ENCODE measurements at places on chromosomes 2 and 18.

- no peak for DNase-seq
Measured at GRCh38 chr18:29004921-29005320, 828.0 kb upstream of the CDH2 start.

- no peak for DNase-seq
Measured at GRCh38 chr2:37802211-37802752, 122.8 kb upstream of the RMDN2 start.

GRCh38 chr2:215903203-215903602 is 110.1 kb downstream of the MREG start:
- DNase-seq, result no peak

- DNase-seq, result no peak
Measured at GRCh38 chr18:77658299-77658662, 408.6 kb downstream of the GALR1 start.

DNA sequence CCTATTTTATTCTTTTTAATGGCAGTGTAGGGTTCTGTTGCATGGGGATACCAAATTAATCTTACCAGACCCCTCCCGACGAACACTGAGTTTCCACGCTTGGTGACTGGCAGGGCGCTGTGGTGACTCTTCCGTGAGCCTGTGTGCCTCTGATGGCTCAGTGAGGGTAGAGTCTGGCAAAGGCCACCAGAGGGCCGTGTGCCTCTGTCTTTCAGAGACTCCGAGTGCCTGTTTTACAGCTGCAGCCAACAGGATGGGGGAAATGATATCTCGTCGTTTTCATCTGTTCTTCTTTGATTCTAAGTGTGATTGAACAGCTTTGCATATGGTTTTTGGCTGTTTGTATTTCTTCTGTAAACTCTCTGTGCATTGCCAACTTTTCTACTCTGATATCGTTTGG is 99.8 kb downstream of the ZNF236 start:
- peak; percentile 36 for DNase-seq

GRCh38 chr2:51681854-51682253 is 649.9 kb upstream of the NRXN1 start:
- DNase-seq, result no peak

DNA sequence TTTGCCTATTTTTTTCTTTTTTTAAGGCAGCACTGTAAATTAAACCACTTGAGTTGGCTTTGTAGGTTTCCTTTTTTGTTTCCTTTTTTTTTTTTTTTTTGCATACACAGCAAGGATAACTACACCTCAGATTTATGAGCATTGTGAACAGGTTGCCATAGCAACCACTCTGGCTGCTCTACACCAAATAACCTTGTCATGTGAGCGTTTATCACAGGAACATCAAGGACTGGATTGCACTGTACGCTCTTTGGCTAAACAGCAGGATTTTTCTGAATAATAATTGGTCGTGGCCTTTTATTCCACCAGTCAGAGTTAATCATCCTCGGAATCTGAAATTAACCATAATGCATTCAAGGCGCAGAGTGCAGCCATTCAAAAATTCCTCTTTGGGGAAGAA is 199.1 kb upstream of the SLC14A2 start:
- no peak for DNase-seq

- no peak for DNase-seq
Measured at GRCh38 chr2:160419776-160420505, 73.7 kb downstream of the RBMS1 start.

- peak; percentile 28 for DNase-seq
Measured at GRCh38 chr2:234422273-234422732, 74.6 kb downstream of the ARL4C start.

GRCh38 chr18:76565238-76566173 is 70.5 kb upstream of the ZNF516 start:
- no peak for DNase-seq

GRCh38 chr2:74093840-74094239 is 53.9 kb downstream of the BOLA3 start:
- no peak for DNase-seq

GRCh38 chr18:74148543-74149070 is 284 bp downstream of the TIMM21 start:
- DNase-seq, result no peak

GRCh38 chr18:54148151-54148550 is 76.3 kb downstream of the MBD2 start:
- DNase-seq, result no peak

DNA sequence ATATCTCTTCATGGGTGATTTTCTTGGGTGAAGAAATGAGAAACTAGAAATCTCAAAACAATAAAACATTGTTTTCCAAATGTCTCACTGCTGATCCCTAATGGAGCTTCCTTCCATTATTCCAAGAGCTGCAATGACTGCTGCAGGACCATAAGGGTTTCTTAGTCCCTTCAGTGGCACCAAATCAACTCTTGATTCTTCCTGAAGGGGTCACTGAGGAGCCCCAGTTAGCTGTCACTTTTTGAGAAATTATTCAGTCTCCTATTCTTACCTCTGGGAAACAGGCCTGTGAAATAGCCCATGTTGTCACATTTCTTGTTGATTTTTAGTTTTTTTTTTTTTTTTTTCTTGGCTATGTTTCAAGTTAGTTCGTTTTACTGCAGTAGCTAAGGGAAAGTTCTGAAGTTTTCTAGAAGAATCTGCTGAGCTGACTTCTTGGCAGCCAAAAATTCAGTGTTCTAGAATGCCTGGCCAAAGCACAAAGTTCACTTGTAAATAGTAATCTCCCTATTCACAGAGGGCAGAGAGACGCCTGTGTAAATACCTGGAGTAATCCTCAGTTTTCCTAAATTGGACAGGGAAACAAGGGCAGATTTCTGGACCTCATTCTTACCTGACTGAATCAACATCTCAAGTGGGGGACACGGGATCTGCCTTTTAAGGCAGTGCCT is 480.0 kb downstream of the RIT2 start:
- no peak for DNase-seq

GRCh38 chr18:27723168-27723567 is 453.8 kb downstream of the CDH2 start:
- DNase-seq, result no peak
